SJSA1 (cell line): ENCODE measurements at places on chromosomes 4 and X. TPM values are rescaled to one million over a fixed set of nuclear protein-coding genes. Genes with fewer than 3 reads are reported as not detected.

DNA sequence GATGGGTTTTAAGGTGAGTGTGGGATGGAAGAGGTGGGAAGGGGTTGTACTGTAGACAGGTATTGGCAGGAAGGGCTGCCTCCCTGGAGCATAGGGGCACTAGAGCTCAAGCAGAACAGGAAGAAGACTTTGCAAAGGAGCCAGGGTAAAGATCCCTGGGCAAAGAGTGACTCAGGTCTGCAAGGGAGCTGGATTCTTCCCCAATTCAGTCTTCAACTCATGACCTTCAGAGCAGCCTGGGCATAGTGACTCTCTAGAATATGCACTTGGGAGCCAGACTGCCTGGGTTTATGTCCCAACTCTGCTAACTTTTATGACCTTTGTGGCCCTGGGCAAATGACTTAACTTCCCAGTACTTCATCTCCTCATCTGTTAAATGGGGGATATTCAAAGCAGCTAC, 4.0 kb downstream of the LONRF3 start:
- no peak overlapping the region for H3K27ac ChIP-seq
- H3K27me3 ChIP-seq: 0 out of 2 replicates have a peak, but pooled peaks cover 8% of the 10 kb centered on the region
- H3K4me1 ChIP-seq: peaks cover 26% of the 10 kb centered on the region
- H3K36me3 ChIP-seq: no peaks in the 10 kb centered on the region
- DNase-seq: no peak
- no peak overlapping the region for H3K4me3 ChIP-seq

DNA sequence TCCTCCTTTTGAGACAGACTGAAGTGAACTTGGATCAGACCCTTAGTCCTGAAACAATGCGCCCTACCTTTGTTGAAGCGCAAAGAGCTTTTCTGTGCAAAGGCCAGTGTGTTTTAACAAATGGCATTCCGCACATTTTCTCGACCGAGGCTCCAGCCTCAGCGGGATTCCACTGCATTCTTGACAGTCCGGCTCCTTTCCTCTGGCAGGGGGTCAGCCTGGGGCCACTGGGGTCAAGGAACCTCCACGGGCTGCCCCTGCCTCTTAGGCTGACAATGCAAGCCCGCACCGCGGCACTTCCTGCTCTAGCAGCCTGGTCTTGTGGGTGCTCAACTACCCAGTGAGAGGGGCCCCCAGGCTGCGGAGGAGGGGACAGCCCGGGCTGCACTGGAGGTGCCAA, 47.2 kb upstream of the TFDP3 start:
- no peaks in the 10 kb centered on the region for H3K27me3 ChIP-seq
- peak overlapping the region; percentile 10 for H3K27ac ChIP-seq
- peak; percentile 59 for DNase-seq
- no peak overlapping the region for H3K4me3 ChIP-seq
- H3K36me3 ChIP-seq: no peaks in the 10 kb centered on the region
- H3K4me1 ChIP-seq: peaks cover 11% of the 10 kb centered on the region

GRCh38 chrX:19639056-19639455, 123.7 kb upstream of the MAP3K15 start:
- no peaks in the 10 kb centered on the region for H3K4me1 ChIP-seq
- H3K27me3 ChIP-seq: no peaks in the 10 kb centered on the region
- no peak for DNase-seq
- H3K27ac ChIP-seq: no peak overlapping the region
- no peak overlapping the region for H3K4me3 ChIP-seq

DNA sequence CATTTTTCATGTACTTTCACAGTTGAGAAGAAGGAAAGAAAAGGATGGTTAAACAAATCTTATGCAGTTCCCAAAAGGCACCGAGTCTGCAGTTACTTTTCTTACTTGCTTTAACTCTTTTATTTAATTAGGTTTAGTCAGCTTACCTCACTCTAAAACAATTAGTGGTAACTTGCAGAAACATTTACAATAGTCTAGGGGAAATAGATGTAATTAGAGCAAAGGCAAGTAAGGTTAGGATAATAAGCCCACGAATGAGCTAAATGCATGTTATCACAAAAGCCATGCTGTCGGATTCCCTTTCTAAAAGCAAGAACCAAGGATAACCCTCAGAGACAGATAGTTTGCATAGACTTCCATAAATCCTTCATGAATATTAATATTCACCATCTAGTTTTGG, 82.0 kb upstream of the VCX2 start:
- H3K36me3 ChIP-seq: no peaks in the 10 kb centered on the region
- H3K27me3 ChIP-seq: no peaks in the 10 kb centered on the region
- H3K4me3 ChIP-seq: no peak overlapping the region
- no peaks in the 10 kb centered on the region for H3K4me1 ChIP-seq

DNA sequence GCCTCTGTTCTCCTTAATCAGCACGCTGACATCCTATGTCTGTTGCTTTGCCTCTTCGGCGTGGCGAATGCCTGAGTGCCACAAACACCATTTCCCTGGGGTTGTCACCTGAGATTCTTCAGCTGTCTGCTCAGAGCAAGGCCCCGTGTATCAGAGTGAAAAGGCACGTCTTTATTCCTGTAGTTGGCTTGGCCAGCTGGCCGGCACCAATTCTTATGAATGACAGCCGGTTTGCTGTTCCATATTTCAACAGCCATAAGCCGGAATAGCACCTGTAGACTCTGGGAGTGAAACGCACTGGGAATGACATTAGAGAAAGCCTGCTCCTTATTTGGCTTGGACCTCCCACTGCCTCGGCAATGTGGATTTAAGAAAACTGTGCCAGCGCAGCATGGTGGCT, 89.3 kb downstream of the MGST2 start:
- no peaks in the 10 kb centered on the region for H3K36me3 ChIP-seq
- H3K4me1 ChIP-seq: no peaks in the 10 kb centered on the region
- H3K27me3 ChIP-seq: no peaks in the 10 kb centered on the region
- no peak overlapping the region for H3K4me3 ChIP-seq
- DNase-seq: no peak

- no peaks in the 10 kb centered on the region for H3K36me3 ChIP-seq
- peaks cover 10% of the 10 kb centered on the region for H3K4me1 ChIP-seq
- peak; percentile 52 for DNase-seq
- H3K4me3 ChIP-seq: no peak overlapping the region
- no peak overlapping the region for H3K27ac ChIP-seq
Measured at GRCh38 chr4:6695660-6696610, 2.3 kb downstream of the S100P start.

- peaks cover 17% of the 10 kb centered on the region for H3K4me1 ChIP-seq
- H3K36me3 ChIP-seq: peaks cover 96% of the 10 kb centered on the region
- H3K27me3 ChIP-seq: no peaks in the 10 kb centered on the region
- DNase-seq: no peak
- H3K27ac ChIP-seq: no peak overlapping the region
Measured at GRCh38 chr4:7777017-7777710, 162.5 kb downstream of the AFAP1 start.

DNA sequence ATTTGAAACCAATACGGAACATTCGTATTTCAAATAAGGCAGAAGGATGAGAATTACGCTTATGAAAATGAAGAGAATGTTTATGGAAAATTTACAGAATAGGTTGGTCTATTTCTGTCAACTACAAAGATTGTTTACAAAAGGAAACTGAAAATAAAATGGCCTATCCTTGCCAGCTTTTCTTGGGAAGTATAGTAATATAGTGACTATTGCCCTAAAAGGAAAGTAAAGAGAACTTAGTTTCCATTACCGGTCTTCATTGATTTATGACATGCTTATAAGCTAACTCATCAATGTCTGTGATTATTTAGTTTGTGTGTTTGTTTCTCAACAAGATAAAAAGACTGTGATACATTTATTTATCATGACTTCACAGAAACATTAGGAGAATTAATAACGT, 2.9 kb upstream of the SPRY1 start:
- H3K27me3 ChIP-seq: no peaks in the 10 kb centered on the region
- DNase-seq: no peak

DNA sequence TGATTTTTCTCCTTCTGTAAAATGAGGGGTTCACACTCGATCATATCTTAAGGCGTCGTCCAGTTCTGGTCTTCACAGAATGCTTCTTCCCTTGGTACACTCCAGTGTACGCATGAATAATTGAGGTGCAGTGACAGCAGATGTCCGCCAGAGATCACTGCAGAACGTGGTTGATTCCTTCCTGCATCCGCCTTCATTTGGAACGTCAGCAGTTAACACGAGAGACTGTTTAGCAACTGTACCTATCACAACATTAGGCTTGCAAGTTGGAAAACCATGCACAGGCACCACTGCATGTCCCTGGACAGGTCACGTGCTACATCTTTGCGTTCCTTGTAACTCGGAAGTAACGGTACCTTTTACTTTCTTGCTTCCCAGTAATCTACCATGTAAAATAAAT, 66.0 kb upstream of the GEMIN8 start:
- no peaks in the 10 kb centered on the region for H3K4me1 ChIP-seq
- no peak overlapping the region for H3K4me3 ChIP-seq
- DNase-seq: peak; percentile 20
- H3K27me3 ChIP-seq: no peaks in the 10 kb centered on the region

GRCh38 chr4:6152869-6153705, 47.3 kb downstream of the JAKMIP1 start:
- H3K27me3 ChIP-seq: no peaks in the 10 kb centered on the region
- no peak overlapping the region for H3K4me3 ChIP-seq
- H3K27ac ChIP-seq: no peak overlapping the region
- no peak for DNase-seq
- no peaks in the 10 kb centered on the region for H3K4me1 ChIP-seq
- no peaks in the 10 kb centered on the region for H3K36me3 ChIP-seq

DNA sequence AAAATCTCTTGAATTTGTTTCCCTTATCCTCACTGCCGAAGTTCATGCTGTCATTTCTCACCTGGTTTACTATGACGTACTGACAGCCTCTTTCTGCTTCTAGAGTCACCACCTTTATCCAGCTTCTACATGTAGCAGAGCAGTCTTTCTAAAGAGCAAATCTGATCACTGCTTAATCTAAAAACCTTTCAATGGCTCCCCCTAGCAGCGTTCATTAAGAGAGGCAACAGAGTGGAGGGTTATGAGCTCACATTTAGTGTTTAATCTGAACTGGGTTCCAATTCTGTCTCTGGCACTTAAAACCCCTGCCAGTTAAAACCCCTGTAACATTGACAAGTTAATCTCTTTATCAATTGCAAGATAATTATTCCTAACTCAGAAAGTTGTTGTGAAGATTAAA, 4.4 kb downstream of the RBPJ start:
- no peaks in the 10 kb centered on the region for H3K36me3 ChIP-seq
- H3K4me3 ChIP-seq: no peak overlapping the region

DNA sequence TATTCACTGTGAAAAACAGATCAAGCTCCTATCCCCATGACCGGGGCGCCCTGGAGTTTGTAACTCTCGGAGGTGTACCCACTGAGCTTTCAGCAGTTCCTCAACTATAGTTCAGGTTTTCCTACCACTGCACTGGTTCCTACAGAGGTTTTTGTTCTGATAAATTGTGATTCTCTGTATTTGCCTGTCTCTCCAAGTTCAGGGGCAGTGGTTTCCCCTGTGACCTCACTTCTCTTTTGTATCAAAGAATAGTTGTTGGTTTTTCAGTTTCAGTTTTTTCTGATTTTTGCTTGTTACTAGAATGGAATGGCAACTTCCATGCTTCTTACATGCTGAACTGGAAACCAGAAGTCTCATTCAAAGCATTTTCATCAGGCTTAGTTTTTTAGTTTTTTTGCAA, 56.8 kb upstream of the PLS3 start:
- H3K27ac ChIP-seq: no peak overlapping the region

DNA sequence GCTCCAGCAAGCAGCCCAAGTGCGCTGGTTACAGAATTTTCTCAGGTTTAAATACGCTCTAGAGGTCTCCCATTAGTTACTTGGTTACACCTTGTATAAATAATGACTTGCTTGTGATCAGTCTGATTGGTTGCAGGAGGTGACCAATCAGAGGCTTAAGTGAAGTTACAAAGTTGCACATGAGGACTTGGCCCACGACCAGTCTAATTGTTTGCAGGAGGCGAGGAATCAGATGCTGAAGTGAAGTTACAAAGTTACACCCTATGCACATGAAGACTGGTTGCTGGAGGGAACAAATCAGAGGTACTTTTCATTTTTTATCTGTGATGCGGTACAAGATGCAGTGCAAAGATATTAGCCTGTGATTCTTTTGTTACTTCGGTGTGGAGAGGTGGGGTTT, 80.7 kb downstream of the UBE2NL start:
- no peak overlapping the region for H3K27ac ChIP-seq
- no peak for DNase-seq
- H3K4me1 ChIP-seq: no peaks in the 10 kb centered on the region
- H3K36me3 ChIP-seq: no peaks in the 10 kb centered on the region

GRCh38 chr4:23058165-23058776, 365.5 kb downstream of the GBA3 start:
- no peaks in the 10 kb centered on the region for H3K36me3 ChIP-seq
- H3K4me3 ChIP-seq: no peak overlapping the region
- H3K4me1 ChIP-seq: no peaks in the 10 kb centered on the region
- no peak overlapping the region for H3K27ac ChIP-seq
- DNase-seq: no peak
- no peaks in the 10 kb centered on the region for H3K27me3 ChIP-seq

DNA sequence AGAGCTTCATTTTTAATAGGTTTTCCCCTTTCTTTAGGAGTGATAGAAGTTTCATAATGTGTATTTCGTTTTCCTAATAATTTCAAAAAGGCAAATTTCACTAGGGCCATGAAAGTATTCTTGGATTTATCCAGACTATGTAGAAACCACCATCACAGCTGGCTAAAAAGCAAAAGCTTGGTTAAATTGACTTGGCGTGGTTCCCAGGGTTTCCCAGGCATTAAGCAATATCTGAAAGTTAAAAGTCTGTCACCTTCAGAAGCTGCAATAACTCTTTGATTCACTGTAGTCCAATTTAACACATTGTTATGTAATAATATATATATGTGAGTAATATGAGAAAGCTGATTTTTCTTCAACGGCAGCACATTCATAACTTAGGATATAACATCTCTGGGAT, 38.3 kb downstream of the NDNF start:
- H3K27ac ChIP-seq: no peak overlapping the region
- no peaks in the 10 kb centered on the region for H3K4me1 ChIP-seq
- no peaks in the 10 kb centered on the region for H3K36me3 ChIP-seq
- H3K27me3 ChIP-seq: no peaks in the 10 kb centered on the region
- no peak for DNase-seq
- H3K4me3 ChIP-seq: no peak overlapping the region

Gene ETDB
- total RNA-seq: not detected in 2 replicates

Gene NWD2
- not detected in 2 replicates for total RNA-seq

Gene NLRP2B
- total RNA-seq: not detected in 2 replicates

Gene LRIT3
- not detected in 2 replicates for total RNA-seq

Gene EDNRA
- 2.9 and 4.9 TPM in 2 replicates for total RNA-seq

Gene GRIA3
- not detected in 2 replicates for total RNA-seq

Gene FRAS1
- total RNA-seq: 0.19 and 0.21 TPM in 2 replicates

Gene GAGE12E
- not detected in 2 replicates for total RNA-seq

Gene BMX
- total RNA-seq: not detected in 2 replicates

Gene DGAT2L6
- not detected in 2 replicates for total RNA-seq

Gene SOX3
- not detected in 2 replicates for total RNA-seq

Gene SMIM31
- total RNA-seq: not detected in 2 replicates
